ENCODE measurements at places on chromosomes 11 and 22.
A peak's percentile ranks its signal among the peaks of the same experiment; 100 is the strongest.

DNA sequence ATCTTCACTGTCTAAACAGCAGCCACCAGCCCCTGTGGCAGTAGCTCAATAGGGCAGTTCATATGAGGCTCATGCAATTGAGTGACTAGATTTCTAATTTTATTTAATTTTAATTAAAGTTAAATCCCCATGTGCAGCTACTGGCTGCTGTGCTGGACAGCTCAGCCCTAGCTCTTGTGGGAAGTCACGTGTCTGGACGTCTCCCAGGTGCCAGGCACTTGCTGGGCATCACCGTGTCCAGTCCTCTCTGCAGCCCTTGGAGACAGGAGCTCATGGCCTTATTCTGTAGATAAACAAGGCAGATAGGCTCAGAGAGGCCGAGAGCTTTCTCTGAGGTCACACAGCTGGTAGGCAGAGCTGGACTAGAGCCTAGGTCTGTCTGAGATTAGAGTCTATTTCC, 95.0 kb downstream of the ARHGAP8 start:
- no peak for DNase-seq

GRCh38 chr11:15775015-15775541, 581.3 kb downstream of the SOX6 start:
- no peak for DNase-seq

GRCh38 chr11:76939219-76939631, 78.5 kb downstream of the ACER3 start:
- no peak for DNase-seq

GRCh38 chr22:38788846-38789245, 5.1 kb downstream of the DNAL4 start:
- DNase-seq: no peak

- DNase-seq: no peak
Measured at GRCh38 chr11:70420008-70420464, 21.7 kb downstream of the CTTN start.

DNA sequence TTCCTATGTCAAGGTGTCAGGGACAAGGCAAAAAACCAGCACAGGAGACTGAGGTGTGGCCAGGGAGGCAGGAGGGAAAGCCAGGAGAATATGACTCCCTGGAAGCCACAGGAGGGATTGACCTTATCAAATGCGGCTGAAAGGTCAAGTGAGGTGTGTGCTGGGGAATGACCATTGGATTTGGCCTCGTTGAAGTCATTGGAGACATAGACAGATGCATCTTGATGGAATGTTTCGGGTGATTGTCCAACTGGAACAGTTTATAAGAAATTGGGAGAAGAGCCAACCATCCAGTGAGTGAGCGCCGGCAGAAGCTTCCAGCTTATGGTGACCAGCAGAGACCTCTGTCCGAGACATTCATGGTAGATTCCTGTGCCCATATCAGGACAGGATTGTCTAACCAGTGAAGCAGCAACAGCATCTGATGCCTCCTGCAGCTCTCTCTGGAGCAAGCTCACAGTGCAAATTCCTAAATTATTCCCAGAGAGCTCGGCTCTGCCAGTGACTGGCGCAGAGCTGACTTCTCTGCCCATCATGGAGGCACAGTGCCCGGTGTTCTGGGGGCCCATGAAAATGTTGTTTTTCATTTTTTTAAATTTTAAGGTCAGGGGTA, 95.4 kb downstream of the MYO18B start:
- no peak for DNase-seq

- DNase-seq: no peak
Measured at GRCh38 chr22:26753125-26753862, 95.9 kb downstream of the MIAT start.

- no peak for DNase-seq
Measured at GRCh38 chr11:26607725-26608506, 35.9 kb upstream of the MUC15 start.

GRCh38 chr11:108786281-108786990, 121.6 kb downstream of the DDX10 start:
- no peak for DNase-seq

DNA sequence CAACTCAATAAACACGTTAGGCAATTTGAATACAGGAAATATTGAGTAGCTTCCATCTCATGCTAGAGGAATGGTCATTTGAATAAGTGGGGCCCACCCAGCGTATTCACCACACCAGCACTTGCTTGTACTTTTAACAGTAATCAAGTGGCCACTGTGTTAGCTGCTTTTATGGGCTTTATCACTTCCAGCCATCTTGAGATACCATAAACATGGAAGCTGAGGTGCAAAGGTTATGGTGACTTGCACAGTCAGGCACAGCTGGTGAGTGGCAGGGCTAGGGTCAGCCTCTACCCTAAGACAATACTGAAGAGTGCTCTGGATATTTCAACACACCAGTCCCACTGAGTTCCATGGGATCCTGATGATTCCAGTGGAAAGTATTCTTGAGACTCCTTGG, 6.7 kb downstream of the JOSD1 start:
- no peak for DNase-seq

DNA sequence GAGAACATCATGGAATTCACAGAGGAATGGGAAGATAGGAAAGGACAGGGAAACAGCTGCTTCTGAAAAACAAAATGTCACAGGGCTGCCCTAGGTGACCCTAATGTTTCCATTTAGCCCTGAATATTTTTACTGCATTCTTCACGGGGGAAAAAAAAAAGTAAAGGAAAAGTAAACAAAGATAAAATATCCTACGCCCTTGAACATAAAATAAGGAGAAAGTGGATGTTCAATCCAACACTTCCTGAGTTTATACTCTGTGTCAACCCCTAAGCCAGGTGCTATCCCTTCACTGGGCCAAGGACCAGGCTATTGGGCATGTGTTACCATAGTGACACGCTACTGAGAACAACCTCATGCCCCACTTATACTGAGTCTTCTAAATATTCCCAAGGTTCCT, 84.7 kb downstream of the FAM76B start:
- DNase-seq: no peak

- DNase-seq: no peak
Measured at GRCh38 chr22:37818409-37819104, 4.6 kb upstream of the GALR3 start.

- DNase-seq: no peak
Measured at GRCh38 chr11:128837627-128838026, 29.5 kb downstream of the KCNJ1 start.

GRCh38 chr11:2554338-2555207, 109.8 kb downstream of the KCNQ1 start:
- DNase-seq: no peak

GRCh38 chr11:44096360-44097185, 1.1 kb downstream of the EXT2 start:
- no peak for DNase-seq

- no peak for DNase-seq
Measured at GRCh38 chr11:11502263-11502861, 119.4 kb downstream of the GALNT18 start.

- DNase-seq: no peak
Measured at GRCh38 chr11:413120-414081, 1.4 kb downstream of the SIGIRR start.

DNA sequence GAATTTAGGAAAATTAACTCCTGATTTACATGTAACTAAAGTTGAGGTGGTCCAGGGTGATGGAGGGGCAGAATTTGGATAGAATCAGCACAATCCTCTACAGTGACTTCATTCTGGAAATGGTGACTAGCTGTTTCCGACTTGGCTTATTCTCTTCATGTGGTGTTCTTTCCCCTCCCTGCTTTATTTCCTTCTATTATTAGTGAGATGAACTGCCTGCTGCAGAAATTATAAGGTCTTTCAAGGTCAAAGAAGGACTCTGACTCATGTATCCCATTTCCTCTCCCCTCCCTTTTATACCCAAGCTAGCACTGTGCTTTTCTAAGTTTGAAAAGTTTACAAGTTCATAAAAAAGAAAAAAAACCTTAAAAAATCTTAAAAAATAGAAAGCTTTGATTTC, 12.2 kb upstream of the MRPL17 start:
- DNase-seq: no peak

DNA sequence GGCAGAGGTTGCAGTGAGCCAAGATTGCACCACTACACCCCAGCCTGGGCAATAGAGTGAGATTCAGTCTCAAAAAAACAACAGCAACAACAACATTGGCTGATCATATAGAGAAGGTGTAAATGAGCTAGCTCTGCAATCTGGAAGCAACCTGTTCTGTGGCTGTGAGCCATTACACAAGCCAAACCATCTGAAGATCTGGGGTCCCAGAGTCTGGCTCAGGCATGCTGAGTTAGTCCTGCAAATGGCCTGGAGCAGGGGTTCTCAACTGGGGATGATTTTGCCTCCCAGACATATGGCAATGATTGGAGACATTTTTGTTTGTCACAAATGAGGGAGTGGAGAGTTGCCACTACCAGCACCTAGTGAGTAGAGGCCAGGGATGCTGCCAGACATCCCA, 42.3 kb upstream of the RAB1B start:
- no peak for DNase-seq

DNA sequence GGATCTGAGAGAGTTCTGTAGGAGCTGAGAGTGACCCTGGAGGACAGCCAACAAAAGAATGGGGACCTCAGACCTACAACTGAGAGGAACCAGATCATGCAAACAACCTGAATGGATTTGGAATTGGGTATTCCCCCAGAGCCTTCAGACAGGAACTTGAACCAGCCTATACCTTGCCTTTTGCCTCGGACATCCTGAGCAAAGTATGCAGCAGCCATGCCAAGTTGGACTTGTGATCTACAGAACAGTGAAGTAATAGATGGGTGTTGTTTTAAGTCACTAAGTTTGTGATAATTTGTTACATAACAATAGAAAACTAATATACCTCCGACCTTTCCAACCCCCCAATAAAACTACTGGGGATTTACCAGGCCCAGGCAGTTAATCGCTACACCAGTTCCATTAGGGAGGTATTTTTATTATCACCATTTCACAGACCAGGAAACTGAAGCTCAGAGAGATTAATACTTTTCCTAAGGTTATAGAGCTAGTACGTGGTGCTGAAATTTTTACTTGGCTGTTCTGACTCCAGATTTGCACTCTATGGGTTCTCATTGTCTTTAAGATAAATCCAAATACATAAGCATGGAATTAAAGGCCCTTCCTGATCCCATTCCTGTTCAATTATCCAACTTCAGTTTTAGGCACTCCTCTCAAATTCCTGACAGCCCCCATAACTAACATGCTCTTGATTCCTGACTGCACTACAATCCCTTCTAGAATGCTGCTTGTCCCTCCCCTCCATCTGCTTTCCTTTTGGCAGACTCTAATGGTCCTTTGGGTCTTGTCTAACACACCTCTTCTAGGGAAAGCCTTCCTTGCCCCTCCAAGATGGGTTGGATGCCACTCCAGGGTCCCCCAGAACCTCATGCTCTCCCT, 1.7 kb upstream of the RASSF10 start:
- no peak for DNase-seq

GRCh38 chr11:131855320-131855719, 484.9 kb downstream of the NTM start:
- DNase-seq: no peak

- DNase-seq: no peak
Measured at GRCh38 chr11:41053894-41054293, 405.6 kb downstream of the LRRC4C start.

DNA sequence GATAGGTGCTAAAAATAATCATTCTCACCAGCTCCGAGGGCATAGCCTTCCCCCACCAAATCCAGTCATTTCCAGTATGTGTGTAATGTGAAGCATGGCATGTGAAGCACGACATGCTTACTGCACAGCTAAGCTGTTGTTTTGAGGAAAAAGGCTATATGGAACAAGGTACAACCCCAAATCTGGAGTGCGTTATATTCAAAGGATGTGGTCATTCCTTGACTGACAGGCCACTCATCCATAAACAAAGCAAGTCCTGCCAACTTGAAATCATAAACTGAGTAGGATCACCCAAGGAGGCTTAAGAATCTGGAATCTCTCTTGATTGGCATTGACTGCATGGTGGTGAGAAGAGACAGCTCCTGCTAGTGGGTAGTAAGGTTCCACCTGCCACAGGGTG, 3.7 kb downstream of the MAP6 start:
- no peak for DNase-seq

- DNase-seq: no peak
Measured at GRCh38 chr11:15117751-15118150, 3.0 kb downstream of the INSC start.

DNA sequence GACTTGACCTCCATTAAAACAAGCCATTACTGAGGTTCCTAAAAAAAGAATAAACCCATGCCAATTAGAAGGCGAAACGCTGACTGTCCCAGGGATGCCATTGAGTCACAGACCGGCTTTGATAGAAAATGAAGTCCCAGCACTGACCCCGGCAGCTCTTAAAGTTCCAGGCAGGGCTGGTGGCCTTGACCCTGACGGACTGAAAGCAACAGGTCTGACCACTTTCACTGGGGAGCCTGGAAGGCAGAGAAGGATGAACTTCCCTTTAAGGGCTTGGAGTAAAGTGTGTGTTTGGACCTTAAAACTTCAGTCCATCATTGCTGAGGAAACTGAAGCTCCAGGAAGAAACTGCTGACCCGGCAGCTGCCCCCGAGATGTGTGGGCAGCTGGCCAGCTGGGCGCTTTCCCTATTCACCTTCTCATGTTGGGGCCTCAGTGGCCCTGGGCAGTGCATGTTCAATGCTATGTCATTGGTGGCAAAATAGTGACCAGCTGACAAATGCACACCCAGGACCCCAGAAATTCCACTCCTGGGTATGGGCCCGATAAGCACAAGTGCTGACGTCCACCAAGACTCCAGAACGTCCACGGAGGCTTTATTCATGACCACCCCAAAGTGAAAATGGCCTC, 18.9 kb upstream of the EFCAB6 start:
- no peak for DNase-seq

DNA sequence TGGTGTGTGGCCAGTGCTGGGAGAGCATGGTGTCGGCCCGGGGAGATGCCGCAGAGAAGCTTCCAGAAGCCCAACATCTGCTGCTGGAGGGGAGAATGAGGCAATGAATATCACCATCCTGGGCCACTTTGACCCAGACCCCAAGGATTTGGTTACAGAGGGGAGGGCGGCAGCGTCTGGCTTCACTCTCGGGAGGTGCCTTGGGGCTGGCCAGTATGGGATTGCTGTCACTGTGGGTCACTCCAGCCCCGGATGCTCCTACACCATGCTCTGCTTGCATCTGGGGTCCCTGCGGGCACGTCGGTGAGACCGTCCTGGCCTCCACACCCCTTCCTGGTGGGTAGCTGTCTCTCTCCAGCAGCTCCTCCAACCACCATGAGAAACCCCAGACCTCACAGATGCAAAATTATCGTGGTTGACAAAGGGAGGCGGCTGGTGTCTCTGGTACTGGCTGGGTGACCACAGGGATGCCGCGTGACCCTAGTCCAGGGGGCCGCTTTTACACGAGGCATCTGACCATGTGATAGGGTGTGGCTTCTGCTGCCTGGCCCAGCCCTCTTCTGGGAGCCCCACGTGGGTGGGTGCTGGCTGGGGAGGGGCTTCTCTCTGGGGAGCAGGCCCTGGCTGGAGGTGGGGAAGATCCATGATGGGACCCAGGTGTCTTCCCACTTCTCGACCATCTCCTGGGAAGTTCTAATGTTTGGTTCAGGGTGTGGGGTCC, 5.7 kb downstream of the KCNQ1 start:
- DNase-seq: no peak

- peak; percentile 84 for DNase-seq
Measured at GRCh38 chr11:34358258-34358727, 483 bp upstream of the ABTB2 start.

- no peak for DNase-seq
Measured at GRCh38 chr11:68012044-68012842, 2.1 kb downstream of the ALDH3B1 start.
